ENCODE measurements at places on chromosomes 5 and 9.

DNA sequence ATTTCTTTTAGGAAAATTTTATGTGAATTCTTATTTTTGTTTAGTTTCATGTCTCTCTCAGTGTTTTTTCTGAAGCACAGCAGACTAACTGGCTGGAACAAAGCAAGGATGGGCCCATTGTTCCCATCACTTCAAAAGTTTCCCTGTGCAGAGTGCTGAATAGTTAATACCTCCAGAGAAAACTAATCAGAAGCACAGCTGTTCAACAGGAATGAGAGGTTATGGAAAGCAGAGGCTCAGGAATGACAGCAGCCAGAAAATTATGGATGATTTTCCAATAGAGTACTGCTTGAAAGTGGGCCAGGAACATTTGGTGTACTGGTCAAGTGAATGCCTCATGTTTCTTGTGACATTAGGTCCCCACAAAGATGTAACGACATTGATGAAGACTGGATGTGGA is 173.0 kb upstream of the TARS1 start:
- DNase-seq, result no peak

DNA sequence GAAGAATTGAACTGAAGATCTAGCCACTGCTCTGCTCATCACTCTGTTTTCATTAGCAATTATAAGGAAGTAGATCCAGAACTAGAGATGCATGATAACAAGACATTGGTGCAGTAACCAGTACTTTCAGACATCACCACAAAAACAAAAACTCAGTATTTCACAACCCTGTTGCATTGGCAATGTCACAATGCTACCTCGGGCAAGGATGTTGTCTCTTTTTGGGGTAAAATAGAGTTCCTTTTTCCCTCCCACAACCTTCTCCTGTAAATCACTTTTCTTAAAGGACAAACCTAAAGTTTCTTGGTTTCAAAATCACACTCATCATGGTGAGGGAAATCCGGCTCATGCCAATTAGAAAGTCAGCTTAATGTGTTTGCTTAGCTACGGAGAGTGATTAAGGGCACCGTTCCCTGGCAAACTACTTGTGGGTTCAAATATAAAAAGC is 420.1 kb upstream of the MEF2C start:
- DNase-seq, result no peak

GRCh38 chr9:21381448-21382339 is 3.5 kb downstream of the IFNA2 start:
- peak; percentile 69 for DNase-seq

DNA sequence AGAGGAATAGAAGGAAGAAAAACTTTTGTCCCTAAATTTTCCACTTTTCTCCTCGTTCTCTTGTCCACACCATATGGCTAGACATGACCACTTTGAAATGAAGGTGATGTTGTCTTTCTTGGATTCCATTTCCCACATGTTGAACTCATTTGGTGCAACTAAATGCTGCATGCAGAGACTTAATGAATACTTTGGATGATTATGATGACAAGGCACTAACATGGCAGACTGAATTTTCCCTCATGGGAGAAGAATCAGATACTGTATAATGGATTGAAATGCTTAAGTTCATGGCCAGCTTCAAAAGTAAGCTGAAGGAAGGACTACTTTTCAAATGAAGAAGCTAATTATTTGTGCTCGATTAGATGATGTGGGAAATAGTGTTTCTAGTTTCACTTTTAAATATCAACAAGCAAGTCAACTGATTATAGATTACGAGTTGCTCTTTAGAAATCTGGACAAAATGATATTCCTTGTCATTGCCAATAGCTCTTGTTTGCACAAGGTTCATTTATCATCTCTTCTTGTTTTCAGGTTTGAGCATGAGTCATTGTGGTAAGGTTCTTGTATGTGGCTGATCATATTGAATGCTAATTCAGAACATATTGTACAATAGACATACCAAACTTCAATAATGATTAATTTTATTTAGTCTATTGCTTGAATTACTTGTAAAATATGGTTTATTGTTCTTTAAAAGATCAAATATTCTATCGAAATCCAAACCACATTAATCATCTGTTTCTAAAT is 501.3 kb upstream of the FTMT start:
- DNase-seq, result no peak

- no peak for DNase-seq
Observed at GRCh38 chr5:35856765-35857351, at the start of gene IL7R. IL7R (plus strand) TSS chr5:35856891; CDS start chr5:35856978, 87 bp downstream.

DNA sequence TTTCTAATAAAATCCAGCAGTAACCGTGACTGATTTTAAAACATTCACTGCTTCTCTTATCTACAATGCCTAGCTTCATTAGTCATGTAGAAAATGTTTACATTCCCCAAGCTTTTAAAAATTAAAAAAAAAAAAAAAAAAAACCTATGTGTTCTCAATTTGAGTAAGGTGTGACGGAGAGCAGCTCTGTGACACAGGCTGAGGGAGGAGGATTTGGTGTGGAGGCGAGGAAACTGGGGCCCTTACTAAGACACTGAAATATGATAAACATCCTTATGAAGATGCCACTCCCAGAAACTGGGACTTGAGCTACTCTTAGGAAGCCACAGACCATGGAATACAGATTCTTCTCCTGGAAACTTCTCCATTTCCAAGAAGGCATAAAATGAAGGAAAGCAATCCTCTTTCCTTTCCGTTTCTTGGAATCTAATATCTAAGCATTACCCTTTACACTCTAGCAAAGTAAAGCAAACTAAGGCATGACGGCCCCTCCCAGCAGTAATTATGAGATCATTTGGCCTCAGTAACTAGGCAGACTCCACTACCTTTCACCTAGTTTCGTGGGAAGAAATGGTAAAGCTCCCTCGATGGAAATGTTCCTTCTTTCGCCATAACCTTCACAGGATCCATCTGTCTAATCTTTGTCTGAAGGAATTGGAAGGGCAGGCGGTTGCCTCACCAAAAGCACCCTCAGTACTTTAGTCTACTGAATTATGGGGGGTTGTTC is 23.5 kb downstream of the GRAMD2B start:
- DNase-seq, result no peak

DNA sequence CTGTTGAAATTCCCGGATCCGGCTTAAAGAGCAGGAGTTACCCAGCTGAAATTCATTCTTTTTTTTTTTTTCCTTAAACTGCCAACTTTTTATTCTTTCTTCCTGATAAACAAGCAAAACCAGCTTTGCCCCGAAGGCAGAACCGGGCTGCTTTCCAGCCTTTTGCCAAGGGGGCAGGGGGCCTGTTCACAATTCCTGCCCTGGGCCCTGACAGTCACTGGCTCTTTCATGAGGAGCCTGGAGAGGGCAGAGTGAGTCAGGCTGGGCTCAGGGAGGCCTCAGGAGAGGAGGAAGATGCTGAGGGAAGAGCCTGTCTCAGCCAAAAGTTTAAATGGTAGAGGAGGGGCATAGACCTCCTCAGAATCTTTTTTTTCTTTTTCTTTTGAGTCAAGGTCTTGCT is 4.8 kb downstream of the GLIPR2 start:
- DNase-seq, result peak; percentile 59

- peak; percentile 46 for DNase-seq
Observed at GRCh38 chr9:121581786-121582600, 69.4 kb upstream of the DAB2IP start.

DNA sequence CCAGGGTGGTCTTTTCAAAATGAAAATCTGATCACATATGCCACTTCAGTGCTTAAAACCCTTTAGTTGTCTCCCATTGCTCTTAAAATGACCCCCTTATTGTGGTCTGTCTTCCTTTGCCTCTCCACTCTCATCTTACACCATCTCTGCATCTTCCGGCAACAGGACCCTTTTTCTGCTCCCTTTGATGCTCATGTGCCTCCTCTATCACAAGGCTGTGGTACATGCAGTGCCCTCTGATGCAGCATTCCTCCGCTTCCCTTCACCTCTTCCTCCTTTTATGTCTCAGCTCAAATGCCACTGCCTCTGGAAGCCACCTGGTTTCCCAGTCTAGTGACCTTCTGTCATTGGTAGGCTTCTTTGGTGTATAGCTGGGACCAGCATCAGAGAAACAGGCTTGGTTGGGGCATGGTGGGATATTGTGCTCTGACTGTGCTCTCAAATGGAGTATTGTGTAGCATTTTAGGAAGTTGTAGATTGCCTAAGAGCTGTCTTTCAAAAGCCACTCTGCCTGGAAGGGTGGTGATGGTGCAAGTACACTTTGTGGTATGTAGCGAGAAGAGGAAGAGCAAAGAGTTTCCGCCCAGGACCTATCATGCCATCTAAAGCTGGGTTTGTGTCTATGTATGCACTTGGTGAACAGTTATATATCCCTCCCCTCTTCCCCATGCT is 28.1 kb downstream of the ARHGAP26 start:
- no peak for DNase-seq

DNA sequence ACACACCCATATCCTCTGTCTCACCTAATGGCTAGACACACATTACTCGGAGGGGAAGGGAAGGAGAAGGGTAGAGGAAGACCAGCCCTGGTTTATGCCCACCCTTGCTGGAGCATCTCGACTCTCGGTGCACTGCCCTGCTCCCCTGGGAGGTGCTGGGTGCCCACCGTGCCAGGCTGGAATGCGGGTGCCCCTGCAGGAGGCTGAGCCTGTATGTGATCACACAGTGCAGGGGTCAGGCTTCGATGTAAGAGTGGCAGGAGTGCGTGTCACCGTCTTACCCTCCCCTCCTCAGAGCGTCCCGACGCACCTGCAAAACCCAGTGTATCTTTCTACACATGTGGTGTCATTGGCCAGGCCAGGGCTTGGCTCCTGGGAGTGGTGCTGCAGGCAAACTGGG is 7.3 kb upstream of the ACOT12 start:
- DNase-seq, result no peak

GRCh38 chr5:127810707-127811490 is 107.7 kb downstream of the CCDC192 start:
- DNase-seq, result no peak

GRCh38 chr5:169335806-169336205 is 34.9 kb upstream of the SLIT3 start:
- no peak for DNase-seq

- no peak for DNase-seq
Observed at GRCh38 chr5:158255609-158256008, 396.7 kb upstream of the CLINT1 start.

Measured in GM23338 (cell line).